CD4-positive, alpha-beta T cell (primary cell): ENCODE measurements at places on chromosomes 13 and 19.

- no peak for DNase-seq
Observed at GRCh38 chr13:83672612-83673011, 209.7 kb downstream of the SLITRK1 start.

DNA sequence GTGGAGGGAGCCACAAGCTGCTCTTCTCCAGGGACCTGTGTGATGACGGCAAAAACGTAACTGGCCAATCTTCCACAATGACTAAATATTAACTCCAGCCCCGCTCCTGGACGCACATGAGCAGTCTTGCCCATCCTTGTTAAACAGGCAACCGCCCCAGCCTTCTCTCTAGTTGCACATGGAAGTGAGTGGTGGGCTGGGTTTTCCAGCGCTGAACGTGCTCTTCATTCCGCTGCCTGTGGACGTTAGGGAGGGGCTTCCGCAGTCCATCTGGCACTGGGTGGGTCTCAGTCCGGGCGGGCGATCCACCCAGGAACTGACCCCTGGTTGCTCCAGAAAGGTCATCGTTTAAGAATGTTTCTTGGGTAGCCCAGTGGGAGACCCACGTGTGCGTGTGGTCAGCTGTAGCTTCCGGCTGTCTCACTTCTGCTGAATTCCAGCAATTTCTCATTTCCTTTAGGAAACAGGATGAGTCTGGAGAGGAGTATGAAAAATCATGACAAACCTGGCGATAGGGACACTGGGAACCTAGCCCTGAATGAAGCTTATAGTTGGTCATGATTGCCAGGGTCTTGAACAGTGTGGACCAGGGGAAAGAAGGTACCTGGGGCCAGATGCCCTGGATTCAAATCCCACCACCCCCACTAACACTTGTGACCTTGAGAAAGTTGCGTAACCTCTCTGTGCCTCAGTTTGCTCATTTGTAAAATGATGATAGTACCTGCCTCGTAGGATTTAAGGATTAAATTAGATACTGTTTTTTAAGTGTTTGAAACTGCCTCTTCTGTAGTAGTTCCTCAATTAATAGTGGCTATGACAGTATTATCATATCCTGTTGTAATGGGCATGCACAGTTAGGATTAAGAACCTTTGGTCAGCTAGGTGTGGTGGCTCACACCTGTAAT is 92.6 kb downstream of the SIPA1L3 start:
- no peak for DNase-seq

- DNase-seq, result no peak
Observed at GRCh38 chr13:23744315-23744714, 144.9 kb downstream of the MIPEP start.

DNA sequence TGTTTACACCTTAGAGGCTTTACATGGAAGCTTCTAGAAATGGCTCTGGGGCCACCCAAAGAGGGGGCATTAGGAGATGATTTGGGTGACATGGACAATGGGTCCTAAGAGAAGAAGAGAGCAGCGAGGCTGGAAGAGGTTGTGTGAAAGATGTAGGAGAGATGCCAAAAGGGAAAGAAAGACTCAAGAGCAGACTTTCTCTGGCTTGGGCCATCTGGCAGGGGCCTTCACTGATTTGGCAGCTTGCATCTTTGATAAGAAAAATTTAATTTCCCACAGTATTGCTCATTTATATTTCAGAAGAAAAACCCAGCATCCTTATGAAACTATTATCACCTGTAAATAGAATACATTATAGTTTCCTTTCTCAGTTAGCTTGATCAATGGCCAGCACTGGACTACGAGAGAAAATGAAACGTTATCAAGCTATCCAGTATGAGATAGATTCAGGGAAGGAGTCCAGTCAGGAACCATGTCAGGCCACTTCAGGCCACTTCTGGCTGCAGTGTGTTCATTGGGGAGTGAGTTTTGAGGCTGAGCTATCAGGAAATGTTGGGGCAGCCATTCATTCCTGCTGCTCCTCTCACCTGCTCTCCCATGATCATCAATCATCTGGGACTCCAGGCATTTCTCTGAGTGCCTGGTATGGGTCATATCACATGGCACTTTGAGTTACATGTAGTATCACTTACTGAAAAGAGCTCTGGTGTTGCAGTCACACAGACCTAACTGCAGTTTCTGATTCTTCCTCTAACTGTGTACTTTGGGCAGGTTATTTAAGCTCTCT is 10.3 kb downstream of the SCEL start:
- no peak for DNase-seq

GRCh38 chr19:480016-480855 is 16.1 kb upstream of the MADCAM1 start:
- peak; percentile 75 for DNase-seq

DNA sequence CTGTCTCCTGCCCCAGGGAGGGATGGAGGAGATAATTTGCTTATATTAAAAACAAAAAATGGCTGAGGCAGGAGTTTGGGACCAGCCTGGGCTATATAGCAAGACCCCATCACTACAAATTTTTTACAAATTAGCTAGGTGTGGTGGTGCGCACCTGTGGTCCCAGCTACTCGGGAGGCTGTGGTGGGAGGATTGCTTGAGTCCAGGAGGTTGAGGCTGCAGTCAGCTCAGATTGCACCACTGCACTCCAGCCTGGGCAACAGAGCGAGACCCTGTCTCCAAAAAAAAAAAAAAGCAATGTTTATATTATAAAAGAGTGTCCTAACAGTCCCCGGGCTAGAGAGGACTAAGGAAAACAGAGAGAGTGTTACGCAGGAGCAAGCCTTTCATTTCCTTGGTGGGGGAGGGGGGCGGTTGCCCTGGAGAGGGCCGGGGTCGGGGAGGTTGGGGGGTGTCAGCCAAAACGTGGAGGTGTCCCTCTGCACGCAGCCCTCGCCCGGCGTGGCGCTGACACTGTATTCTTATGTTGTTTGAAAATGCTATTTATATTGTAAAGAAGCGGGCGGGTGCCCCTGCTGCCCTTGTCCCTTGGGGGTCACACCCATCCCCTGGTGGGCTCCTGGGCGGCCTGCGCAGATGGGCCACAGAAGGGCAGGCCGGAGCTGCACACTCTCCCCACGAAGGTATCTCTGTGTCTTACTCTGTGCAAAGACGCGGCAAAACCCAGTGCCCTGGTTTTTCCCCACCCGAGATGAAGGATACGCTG is 184.0 kb downstream of the KDM4B start:
- no peak for DNase-seq

DNA sequence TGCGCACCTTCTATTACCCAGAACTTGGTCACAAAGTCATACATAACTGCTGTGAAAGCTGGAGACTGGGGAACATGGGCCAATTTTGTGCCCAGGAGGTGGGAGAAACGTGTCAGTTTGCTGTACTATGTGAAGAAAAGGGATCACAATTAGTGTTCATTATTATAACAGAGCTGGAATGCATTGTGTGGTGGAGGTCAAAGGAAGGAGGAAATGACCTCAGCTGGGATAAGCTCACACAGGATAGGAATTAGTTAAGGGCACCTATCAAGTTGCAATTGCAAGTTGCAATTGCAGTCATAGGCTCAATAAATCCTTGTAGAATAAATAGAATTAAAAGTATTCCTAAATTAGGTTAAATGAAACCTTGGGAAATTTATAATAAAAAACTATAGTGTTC is 103.9 kb upstream of the OBI1 start:
- no peak for DNase-seq

DNA sequence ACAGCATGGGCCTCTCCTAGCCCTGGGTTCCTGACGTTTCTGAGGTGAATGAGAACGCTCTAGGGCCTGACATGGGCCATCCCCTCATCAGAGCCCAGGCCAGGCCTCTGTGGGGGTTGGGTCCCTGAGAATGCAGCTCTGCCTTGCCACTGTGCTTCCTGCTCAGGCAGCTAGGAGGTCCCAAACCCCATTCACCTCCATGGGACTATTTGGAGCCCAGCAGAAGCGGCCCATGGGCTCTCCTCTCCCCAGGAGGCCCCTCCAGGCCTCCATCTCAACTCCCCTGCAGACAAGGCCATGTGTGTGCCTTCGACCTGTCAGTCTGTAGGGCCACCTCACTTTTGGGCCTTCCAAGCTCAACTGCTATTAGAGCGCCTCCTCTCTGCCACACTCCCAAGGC is 36.9 kb downstream of the ELL start:
- DNase-seq, result no peak

GRCh38 chr13:112713517-112714253 is 23.8 kb downstream of the ATP11A start:
- DNase-seq, result no peak

GRCh38 chr19:4455719-4456475 is 1.7 kb downstream of the UBXN6 start:
- no peak for DNase-seq

GRCh38 chr19:10669246-10669645 is 15.1 kb downstream of the ILF3 start:
- DNase-seq, result no peak

DNA sequence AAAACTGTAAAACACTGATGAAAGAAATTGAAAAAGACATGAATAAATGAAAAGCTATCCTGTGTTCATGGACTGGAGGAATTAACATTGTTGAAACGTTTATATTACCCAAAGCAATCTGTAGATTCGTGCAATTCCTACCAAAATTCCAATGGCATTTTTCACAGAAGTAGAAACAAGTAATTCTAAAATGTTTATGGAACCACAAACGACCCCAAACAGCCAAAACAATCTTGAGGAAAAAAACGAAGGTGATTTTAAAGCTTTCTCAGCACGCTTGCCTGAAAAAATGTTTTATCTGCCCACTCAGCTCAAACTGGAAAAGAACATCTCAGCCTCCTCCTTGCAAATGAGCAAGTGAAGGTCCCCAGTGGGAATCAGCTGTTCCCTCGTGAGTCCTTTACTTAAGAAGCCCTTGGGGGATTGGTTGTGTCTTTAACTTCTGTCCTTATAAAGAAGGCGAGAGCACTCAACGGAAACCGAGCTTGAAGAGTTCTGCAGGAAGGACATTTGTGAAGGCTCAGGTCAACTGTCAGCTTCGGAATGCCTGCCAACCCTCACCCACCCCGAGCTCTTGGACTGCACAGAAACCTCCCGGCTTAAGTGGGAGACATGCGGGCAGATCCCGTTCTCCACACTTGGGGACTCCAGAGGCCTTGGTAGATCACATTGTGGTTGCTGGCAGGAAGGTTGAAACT is 256.0 kb upstream of the IRS2 start:
- no peak for DNase-seq

GRCh38 chr19:4654437-4655361 is 15.4 kb downstream of the TNFAIP8L1 start:
- DNase-seq, result no peak
